ENCODE measurements at places on chromosomes 1 and 21.

DNA sequence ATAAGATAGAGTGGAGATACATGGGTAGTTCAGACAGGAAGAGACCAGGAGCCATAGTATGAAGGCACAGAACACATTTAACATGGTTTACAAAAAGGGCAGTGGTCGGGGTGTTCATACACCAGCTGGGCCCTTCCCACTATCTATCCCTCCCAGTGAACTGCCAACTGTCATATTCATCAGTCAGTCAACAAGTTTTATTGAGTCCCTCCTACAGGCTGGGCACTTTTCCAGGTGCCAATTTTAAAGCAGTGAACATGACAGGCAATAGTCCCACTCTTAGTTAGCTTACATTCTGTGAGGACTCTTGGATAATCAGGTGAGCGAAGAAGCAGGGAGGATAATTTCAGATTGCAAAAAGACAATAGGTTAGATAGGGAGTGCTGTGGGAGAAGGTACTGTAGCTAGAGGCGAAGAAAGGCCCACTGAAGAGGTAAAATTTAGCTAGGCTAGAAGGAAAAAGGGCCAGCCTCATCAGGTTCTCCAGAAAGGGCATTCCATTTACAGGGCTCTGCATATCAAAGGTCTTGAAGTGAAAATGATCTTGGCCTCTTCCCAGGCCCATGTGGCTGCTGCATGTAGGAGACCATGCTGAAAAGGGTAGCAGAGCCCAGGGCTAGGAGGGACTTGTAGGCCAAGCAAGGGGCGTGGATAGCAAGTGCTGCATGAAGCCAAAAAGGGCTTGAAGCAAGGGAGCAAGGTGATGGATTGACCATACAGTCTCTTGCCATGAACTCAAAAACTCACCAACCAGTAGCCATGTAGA is 274.7 kb upstream of the SNX7 start:
- DNase-seq: no peak

GRCh38 chr1:7136166-7136953 is 351.1 kb downstream of the CAMTA1 start:
- no peak for DNase-seq

DNA sequence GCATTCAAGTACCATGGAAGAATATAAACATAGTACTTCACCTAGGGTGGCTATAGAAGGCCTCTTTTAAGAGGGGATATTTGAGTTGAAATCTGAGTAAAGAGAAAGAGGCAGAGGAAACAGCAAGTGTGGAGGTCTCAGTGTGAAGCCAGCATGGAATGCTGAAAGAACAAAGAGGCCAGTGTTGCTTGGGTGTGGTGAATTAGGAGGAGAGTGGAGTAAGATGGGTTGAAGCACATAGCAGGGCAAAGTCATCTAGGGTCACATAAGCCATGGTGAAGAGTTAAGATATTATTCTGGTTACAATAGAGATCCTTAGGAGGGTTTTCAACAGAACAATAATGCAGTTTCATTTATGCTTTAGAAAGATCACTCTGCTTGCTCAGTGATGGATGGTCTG is 37.5 kb downstream of the C1orf141 start:
- DNase-seq: no peak

- no peak for DNase-seq
Observed at GRCh38 chr21:29233611-29234540, 64.8 kb upstream of the BACH1 start.

- no peak for DNase-seq
Observed at GRCh38 chr1:1561801-1562470, 12.7 kb downstream of the SSU72 start.

DNA sequence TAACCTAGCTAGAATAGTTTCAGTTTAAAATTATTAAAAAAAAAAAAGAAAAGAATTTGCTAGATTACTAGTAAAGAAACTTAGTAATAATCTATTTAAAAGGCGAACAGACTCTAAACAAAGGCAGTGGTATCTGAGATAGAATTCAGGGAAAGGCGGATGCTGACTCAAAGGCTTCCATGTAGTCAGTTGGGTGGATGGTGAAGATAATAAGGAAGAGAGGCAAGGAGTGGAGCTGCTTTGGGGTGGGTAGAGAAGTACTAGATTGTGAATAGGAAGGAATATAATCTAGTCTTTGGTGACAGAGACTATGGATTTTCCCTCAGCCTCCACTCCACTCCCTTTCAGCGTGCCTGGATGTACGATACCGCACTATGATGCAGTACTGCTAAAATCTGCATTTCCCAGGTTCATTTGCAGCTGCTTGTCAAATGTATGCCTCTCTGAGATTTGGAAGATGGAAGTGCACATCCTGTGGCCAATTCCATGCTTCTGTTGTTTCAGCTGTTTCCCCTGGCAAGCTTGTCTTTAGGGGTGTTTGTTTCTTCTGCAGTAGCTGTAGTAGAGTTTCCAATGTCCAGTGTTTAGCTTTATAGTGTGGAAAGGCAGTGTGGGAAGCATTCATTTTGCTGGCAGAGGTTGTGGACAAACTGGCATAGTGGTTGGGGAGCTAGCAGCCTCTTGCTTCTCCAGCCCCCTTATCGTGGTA is 184.6 kb upstream of the NRIP1 start:
- DNase-seq: no peak

DNA sequence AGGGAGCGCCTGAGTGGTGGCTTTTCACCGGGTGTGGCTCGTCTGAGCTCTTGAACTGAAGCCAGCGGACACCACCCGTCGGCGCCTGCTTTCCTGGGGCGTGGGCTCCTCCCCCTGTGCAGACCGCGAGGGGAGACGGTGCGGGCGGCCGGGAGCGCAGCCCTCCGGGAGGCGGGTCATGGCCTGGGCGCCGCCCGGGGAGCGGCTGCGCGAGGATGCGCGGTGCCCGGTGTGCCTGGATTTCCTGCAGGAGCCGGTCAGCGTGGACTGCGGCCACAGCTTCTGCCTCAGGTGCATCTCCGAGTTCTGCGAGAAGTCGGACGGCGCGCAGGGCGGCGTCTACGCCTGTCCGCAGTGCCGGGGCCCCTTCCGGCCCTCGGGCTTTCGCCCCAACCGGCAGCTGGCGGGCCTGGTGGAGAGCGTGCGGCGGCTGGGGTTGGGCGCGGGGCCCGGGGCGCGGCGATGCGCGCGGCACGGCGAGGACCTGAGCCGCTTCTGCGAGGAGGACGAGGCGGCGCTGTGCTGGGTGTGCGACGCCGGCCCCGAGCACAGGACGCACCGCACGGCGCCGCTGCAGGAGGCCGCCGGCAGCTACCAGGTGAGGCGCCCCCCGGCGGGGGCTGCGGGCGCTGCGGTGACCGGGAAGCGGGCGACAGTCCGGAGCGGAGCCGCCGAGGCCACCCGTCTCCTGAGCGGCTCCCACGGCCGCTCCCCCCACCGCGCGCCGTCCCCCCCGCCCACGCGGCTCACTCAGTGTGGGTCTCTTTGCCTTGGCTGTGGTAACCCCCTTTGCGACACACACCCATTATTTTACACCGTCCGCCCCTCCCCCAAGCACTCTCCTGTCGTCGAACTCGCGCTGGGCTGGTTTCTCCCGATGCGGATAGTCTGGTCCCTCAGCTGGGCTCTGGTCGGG is at the start of gene TRIM58:
Gene TRIM58 (plus strand): TSS at position 119 of the 916 bp plus-strand sequence. CDS start 60 bp downstream, at position 179.
- DNase-seq: no peak

DNA sequence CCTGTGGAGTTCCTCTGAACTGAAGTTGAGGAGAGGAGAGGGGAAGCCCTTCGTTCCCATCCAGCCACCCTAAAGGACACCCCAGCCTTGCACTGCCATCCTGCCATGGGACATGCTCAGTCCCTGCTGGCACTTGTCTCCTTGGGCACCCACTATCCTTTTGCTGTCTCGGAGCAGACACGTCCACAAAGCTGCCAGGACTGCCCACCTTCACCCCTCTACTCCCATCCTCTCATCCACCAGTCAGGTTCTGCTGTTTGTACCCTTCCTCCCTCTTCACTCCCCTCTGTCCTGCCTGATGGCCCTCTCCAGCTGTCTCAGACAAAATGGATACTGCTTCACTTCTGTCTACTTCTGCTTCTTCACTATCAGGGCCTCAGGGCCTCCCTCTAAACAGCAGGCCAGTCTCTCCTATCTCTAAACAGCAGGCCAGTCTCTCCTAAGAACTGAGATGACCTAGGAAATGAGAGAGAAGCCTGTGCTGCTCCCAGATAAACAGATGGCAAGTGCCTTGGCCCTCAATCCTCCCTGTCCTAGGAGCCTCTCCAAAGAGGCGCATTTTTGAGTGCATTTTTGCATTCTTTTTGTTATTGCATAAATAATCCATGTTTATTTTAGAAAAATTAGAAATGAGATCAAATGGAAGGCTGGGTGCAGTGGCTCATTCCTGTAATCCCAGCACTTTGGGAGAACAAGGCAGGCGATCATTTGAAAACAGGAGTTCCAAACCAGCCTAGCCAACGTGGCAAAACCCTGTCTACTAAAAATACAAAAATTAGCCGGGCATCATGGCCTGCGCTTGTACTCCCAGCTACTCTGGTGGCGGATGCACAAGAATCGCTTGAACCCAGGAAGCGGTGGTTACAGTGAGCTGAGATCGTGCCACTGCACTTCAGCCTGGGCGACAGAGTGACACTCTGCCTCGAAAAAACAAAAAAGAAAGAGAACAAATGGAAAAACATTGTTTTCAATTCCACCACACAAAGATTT is 4.4 kb upstream of the PYCR2 start:
- no peak for DNase-seq

- peak; percentile 45 for DNase-seq
Observed at GRCh38 chr1:155513300-155513916, 49.2 kb downstream of the ASH1L start.

- DNase-seq: no peak
Observed at GRCh38 chr21:35467566-35467965, 418.5 kb upstream of the RUNX1 start.

- peak; percentile 70 for DNase-seq
Observed at GRCh38 chr1:43582162-43582566, 51.5 kb downstream of the PTPRF start.

GRCh38 chr1:153336650-153337049 is 12.0 kb downstream of the PGLYRP4 start:
- no peak for DNase-seq

DNA sequence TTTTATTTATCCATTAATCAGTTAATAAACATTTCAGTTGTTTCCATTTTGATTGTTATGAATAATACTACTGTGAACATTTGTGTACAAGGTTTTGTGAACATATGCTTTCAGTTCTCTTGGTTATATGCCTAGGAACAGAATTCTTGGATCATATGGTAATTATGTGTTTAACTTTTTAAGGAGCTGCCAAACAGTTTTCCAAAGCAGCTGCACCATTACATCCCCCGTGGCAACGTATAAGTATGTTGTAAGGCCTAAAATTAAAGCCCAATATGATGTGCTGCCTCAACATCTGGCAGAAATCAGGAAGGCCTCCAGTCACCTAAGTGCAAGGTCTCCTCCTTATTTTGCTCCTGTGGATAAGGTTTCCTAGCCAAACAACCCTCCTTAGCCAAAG is 235.6 kb upstream of the CACYBP start:
- no peak for DNase-seq

- no peak for DNase-seq
Observed at GRCh38 chr21:43884012-43884860, 19.2 kb downstream of the AGPAT3 start.

- no peak for DNase-seq
Observed at GRCh38 chr1:40187399-40187798, 26.2 kb downstream of the RLF start.

DNA sequence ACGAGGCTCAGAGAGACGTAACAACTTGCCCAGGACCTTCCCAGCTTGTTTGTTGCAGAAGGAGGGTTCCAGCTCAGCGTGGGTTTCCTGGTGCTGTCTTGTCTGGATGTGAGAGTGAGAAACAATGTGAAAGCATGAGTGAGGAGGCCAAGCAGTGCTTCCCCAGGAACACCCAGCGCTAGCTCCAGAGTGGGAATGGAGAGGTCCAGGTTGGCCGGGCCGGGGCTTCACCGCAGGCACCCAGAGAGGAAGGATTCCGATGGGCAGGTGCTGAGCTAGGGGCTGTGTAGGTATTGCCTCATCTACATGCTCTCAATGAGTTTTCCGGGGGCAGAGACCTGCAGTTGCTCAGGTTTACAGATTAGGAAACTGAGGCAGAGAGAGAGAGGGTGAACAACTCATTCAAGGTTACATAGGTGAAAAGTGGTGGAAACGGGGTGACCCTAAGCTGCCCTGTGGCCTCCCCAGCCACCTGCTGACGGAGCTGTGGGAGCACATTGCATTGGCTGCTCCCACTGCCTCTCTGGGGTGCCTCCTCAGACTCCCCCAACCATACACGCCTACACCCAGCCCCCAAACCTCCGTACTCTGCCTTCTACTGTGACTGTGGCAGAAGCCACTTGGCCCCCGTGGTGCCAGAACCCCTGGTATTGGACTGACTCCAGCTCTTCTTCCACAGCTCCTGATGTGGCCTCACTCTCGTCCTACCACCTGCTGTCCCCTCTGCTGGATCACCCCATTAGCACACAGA is 51.2 kb downstream of the B3GALT5 start:
- DNase-seq: no peak

GRCh38 chr1:90357995-90358394 is 359.1 kb downstream of the BARHL2 start:
- no peak for DNase-seq

DNA sequence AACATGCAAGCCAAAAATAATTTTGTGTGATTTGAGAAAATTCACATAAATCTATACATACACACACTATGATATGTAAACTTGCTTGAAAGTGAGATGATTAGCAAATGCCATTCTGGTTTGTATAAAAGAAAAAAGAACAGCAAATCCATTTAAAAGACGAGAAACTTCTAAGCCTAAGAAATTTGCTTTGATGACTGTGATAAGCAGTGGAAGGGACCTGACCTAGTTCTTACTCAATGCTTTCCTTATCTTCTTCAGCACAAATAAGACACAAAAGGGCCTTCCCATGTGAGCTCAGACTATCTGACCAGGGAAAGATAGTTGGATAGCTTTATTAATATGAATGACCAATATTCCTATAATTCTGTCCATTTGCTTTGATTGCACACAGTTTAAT is 25.3 kb upstream of the NMNAT2 start:
- no peak for DNase-seq

DNA sequence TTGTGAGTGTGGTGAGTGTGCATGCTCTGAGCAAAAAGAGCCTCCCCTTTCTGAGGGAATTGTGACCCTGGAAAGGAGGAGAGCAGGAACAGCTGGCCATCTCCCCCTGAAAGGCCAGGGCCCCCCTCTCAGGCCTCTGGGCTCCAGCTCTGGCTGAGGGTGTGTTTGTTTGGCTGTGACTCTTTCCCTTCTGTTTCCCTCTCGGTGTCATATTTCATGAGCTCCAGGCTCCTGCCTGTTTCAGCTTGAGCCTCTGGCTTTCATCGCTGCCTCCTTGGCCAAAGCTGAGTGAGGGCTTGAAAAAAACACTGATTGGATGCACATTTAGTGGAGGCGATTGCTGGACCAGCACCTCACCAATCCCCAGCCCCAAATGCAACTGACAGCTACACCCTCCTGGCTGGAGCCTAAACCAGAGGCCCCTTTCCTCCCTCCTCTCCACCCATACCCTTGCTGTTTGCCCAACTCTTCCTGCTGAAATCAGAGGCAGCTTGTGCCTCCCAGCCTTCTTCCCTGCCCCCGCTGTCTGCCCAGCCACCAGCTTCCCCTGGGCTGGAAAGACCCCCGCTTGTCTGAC is 64.1 kb downstream of the DDR2 start:
- peak; percentile 73 for DNase-seq

DNA sequence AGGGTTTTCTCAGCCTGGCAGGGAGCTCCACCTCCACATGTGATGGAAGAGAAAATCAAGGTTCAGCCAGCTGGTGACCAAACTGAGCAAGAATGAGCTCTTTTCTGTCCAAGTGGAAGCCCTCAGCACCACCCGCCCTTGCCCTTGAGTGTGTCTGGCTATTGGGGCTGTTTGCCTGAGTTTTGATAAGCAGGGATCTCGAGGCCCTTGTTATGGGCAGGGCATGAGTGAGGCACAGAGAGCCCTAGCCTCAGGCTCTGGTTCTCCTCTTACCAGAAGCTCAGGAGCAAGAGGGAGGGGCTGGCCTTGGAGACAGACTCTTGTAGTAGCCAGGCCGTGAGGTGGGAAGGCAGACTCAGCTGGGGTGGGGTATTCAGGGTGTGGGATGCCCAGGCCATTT is 37.5 kb upstream of the ARF1 start:
- no peak for DNase-seq

Measured in fibroblast of skin of left biceps (primary cell).